AG04450 (cell line): ENCODE measurements at places on chromosomes 3 and 15.

GRCh38 chr3:71436337-71436736 lies 147.2 kb downstream of the FOXP1 start:
- no peak for DNase-seq

DNA sequence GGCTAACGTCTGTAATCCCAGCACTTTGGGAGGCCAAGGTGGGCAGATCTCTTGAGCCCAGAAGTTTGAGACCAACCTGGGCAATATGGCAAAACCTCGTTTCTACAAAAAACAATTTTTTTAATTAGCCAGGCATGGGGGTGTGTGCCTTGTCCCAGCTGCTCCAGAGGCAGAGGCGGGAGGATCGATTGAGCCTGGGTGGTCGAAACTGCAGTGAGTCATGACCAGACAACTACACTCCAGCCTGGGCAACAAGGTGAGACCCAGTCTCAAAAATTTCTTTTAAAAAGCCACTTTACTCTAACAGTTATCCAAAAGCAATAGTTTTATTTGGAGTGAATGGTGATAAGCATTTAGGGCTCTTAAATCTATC lies 12.5 kb downstream of the TRIM59 start:
- DNase-seq, result no peak

- no peak for DNase-seq
Observed at GRCh38 chr3:153001210-153002078, 160.6 kb upstream of the RAP2B start.

DNA sequence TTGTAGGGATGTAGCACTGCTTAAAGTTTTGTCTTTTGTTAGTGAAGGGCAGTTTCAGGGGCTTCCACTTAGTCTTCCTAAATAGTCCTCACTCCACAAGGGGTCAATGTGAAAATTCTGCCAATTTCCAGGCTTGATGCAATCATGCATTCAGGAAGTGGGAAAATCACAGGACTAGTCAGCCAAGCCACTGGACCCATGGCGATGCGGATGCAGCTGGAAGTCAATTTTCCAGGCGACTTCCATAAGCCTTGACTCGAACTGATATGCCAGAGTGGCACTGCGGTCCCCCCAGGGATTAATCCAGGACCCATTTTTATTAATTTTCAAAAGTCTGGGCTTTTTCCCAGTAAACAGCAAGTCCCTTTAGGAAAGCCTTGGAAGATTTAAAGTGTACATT lies 26.1 kb downstream of the GBE1 start:
- no peak for DNase-seq
